ENCODE measurements at places on chromosomes 13 and 19.
A peak's percentile ranks its signal among the peaks of the same experiment; 100 is the strongest.

DNA sequence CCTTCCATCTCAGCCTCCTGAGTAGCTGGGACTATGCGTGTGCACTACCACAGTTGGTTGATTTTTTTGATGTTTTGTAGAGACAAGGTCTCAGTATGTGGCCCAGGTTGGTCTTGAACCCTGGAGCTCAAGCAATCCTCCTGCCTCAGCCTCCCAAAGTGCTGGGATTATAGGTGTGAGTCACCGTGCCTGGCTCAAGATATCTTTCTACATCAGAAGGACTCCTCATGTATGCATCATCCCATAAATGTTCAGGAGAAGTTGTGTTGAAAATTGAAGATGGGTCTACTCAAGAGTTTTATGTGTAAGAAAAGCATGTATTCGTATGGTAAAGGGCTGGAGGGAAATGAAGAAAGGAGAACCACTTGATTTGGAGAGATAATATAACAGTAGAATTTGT lies 71.8 kb upstream of the STK24 start:
- DNase-seq: no peak

GRCh38 chr13:110760611-110761010 lies 47.1 kb downstream of the ING1 start:
- no peak for DNase-seq

DNA sequence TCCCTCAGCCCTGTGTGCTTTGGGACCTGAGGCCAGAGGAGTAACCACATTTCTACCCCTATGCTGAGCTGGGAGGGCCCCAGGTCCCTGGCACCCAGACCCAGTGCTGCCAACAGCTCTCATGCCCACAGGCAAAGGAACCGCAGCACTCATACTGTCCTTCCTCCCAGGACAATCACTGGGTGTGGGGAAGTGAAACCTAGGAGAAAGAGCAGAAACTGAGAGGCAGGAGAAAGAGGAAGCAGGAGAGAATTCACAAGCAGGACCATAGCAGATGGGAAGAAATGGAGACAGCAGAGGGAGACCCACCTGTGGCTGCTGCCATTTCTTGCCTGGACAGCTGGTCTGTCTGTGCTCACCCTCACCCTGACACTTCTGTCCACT lies 18.9 kb downstream of the CCDC97 start:
- DNase-seq: no peak

DNA sequence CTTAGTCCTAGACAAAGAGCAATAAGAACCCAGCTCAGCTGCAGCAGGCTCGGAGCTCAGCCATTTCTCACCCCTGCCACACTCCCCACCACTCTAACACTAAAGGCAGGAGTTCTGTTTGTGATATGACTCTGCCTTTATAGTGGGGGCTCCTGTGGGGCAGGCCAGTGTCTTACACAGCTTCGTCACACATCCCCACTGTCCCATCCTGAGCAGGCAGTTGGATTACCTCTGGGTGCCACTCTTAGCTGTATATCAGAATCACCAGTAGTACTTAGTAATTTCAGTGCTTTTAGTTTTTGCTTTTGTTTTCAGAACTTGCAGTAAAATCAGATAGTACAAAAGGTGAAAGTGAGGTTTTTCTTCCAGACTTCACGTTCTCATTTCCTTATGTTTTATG lies 16.8 kb downstream of the SAMD4B start:
- DNase-seq: no peak

DNA sequence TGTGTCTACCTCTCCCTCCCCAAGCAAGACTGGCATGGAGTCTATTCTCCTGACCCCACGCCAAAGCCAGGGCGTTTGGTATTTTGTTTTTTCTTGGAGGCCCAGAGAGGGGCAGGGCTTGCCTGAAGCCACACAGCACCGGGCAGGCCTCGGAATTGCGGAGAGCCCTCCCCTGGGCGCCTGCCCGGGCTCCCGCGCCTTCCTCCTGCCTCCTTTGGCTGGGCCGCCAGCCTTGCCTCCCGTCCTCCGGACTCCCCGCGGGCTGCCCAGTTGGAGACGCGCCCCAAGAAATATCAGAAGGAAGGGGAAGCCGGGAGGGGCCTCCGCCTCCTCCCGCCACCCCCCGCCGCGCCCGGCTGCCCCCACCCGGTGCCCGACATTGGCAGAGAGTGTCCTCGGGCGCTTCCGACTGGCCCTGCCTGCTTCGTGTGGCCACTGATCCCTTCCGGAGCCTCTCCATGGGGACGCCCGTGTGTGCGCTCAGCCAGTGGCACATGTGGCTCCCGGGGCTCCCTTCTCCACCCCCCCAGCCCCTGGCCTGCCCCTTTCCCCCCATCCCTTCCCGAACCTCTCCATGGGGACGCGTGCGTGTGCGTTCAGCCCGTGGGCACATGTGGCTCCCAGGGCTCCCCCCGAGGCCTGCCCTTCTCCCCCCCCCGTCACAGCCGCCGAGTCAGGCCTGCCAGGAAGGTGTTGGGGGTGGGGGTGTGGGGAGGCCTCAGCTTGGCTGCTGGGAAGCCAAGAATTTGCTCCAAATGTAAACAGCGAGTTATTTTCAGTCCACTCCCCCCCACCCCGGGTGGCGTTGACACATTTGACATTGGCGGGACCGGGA lies 37.3 kb downstream of the NFIC start:
- peak; percentile 99 for DNase-seq

DNA sequence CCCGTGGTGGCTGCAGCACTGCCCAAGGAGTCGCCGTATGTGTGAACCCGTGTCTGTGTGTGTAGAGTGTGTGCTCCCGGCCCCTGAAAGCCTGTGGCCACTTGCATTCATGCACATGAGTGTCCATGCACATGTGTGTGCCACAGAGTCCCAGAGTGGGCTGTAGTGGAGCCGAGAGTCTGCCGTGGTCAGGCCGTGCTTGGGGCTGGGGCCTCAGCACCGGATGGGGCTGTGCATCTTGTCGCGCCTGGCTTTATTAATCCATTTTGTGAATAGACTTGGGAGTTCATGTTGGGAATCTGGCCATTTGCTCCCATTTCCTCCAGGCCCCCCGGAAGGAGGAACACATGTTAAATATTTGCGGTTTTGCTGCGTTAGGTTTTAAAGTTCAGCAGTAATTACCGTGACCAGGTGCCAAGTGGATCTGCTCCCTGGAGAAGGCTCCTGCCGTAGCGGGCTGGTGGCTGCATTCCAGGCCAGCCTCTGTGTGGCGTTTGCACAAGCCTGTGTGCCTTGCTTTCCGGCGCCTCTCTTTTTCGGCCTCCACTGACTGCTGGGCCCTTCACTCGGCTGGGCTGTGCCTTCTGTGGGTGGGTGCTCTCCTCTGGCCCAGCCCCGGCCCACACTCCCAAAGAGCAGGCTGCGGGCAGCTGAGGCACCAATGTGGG lies 69.2 kb upstream of the KCTD15 start:
- DNase-seq: no peak

- no peak for DNase-seq
Measured at GRCh38 chr13:80109303-80109702, 231.6 kb downstream of the SPRY2 start.

DNA sequence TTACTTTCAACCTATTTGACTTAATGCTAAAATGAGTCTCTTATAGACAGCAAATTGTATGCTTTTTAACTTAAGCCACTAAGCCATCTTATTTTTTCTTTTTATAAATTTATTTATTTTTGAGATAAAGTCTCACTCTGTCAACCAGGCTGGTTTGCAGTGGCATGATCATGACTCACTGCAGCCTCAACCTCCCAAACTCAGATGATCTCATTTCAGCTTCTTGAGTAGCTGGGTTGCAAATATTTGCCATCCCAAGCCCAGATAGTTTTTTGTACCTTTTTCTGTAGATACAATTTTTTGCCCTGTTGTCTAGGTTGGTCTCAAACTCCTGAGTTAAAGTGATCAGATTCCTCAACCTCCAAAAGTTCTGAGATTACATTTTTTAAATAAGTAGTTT lies 27.1 kb downstream of the ZNF714 start:
- no peak for DNase-seq

DNA sequence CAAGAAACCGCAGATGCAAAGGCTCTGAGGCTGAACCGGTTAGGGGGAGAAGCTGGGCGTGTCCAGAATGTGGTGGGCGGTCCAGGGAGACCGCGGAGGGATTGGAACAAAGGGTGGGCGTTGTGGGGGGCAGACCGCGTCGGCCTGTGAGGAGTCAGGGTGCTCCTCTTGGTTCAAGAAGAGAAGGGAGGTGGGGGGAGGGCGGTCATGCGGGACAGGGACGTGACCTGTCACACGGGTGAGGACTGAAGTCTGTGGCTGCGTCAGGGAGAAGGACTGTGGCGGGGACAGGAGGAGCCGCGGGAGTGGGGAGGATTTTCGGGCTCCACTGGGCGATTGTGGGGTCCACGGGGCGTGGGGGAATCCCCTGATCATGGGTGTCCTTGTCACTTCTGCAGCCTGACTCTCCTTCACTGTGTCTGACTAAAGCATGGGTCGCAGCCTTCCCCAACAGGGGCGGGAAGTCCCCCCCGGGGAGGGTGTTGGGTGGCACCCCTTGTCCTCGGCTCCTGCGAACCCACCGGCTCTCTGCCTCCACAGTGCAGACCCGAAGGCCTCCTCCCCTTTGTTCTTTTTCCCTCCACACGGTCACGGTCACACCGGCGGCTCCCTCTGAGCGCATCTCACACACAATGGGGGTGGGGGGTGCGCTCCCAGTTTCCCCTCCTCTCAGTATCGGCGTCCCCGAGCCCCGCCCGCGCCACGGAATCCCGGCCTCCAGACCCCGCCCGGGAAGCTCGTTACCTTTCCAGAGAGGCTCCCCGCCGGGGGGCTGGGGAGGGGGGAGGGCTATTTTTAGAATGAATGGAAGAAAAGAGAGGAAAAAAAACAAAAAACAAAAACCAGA lies 16.4 kb upstream of the KCNN1 start:
- DNase-seq: no peak

- DNase-seq: no peak
Measured at GRCh38 chr19:10878253-10878652, 6.9 kb downstream of the CARM1 start.

- peak; percentile 39 for DNase-seq
Measured at GRCh38 chr13:51995677-51996551, 15.3 kb downstream of the ATP7B start.

DNA sequence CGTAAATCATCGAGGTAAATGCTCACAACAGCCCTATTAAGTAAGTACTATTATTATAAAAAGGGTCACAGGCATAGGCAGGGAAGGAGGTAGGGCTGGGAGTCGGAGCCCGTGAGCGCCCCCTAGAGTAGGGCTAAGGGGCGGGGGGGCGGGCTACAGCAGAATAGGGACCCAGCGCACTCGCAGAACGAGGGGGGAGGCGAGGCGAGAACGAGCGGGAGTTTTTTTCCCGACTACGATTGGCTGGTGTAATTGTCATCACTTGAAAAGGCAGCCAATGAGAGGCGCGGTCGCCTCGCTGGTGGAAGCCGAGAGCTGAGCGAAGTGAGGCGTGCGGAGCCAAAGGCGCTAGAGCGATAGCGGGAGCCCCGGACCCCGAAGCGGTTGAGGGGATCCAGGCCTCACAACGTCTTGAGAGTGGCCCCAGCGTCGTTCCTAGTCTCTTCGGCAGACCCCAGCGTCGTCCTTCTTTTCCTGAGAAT lies 24.2 kb downstream of the KEAP1 start:
- DNase-seq: peak; percentile 87

GRCh38 chr19:461721-462551 lies 1.1 kb upstream of the SHC2 start:
- DNase-seq: no peak

DNA sequence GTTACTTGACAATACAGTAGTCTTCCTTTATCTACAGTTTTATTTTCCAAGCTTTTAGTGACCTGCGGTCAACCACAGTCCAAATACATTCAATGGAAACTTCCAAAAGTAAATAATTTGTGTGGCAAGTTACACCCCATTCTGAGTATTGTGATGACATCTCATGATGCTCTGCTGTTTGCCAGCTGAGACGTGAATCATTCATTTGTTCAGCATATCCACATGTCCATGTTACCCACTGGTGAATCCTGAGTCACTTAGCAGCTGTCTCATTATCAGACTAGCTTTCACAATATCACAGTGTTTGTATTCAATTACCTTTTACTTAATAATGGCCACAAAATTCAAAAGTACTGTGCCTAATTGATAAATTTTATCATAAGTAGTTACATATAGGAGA lies 179.8 kb downstream of the PRR20E start:
- DNase-seq: no peak

- no peak for DNase-seq
Measured at GRCh38 chr19:41657157-41657556, 30.3 kb upstream of the CEACAM4 start.

GRCh38 chr19:55820037-55820436 lies 11.8 kb downstream of the NLRP11 start:
- no peak for DNase-seq

DNA sequence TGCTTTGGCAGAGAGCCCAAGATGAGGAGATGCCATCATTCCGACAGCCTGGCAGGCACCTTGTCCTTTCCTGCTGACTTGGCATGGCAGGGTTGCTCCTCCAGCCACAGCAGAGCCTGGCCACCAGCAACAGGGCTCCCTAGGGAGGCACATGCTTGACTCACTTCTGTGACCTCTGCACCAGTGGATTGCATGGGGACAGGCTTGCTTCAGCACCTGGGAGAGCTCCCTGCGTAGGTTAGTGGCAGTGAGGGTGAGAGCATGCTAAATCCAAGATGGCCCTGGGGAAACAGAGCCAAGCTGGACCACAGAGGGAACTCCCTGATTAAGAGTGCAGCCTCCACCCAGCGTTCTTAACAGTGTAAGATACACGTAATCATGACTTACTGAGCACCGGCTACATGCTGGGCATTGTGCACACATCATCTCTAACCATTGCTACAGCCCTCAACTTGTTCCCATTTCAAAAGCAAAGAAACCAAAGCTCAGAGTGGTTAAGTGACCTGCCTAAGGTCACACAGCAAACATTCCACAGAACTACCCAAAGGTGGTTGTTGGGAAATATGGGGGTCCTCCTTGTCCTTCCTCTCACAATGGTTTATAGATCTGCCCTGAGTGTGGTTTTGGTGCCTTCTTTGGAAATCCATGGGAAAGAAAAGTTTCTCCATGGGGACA lies 116.6 kb upstream of the UQCRFS1 start:
- peak; percentile 7 for DNase-seq

DNA sequence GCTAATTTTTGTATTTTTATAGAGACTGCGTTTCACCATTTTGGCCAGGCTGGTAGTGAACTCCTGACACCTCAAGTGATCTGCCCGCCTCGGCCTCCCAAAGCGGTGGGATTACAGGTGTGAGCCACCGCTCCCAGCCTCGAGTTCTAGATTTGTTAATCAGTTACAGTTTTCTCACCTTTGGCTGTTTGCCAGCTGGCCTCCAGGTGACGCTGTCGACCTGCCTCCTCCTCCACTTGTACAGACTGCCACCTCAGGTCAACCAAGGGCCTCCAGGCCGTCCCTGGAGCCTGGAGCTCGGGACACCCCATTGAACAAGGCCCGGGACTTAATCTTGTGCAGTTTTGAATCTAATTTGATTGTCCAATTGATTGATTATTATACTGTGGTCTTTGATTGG lies 45.5 kb downstream of the IER2 start:
- DNase-seq: no peak

DNA sequence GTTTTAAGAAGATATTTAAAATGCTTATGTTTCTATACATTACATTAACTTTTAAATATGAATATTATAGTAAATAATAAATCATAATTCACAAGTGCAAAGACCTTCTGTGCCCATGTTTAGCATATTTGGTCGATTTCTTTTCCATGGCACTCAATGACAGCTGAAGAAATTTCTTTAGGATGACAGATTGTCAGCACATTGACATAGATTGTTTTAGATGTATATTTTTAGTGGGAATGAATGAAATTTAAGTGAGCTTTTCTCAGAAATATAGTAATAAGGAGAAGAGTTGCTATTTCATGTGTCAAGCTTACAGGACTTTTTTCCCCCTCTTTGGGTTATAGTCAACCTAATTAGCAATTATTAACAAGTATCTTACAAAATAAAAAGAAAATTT lies 256.5 kb downstream of the SHISA2 start:
- no peak for DNase-seq

- no peak for DNase-seq
Measured at GRCh38 chr13:22256111-22256639, 585.3 kb downstream of the FGF9 start.
